ENCODE measurements at places on chromosomes 1 and 21.

DNA sequence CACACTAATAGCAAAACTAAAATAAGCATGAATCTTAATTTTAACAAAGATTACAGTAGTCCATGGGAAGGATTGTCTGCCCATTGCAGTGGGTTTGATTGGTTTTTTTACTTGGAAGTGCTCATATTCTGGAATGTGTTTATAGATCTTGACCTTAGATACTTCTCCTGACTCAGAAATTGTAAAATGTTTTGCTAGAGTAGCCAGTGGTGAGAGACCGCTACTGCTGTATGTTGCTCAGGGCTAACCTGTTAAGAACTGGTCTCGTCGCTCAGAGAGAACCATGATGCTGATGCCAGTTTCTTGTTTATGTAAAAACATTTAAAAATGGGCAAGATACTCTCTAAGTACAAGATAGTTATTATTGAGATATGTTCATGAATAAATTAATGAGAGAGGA lies 99.9 kb downstream of the ROR1 start:
- no peak for DNase-seq

DNA sequence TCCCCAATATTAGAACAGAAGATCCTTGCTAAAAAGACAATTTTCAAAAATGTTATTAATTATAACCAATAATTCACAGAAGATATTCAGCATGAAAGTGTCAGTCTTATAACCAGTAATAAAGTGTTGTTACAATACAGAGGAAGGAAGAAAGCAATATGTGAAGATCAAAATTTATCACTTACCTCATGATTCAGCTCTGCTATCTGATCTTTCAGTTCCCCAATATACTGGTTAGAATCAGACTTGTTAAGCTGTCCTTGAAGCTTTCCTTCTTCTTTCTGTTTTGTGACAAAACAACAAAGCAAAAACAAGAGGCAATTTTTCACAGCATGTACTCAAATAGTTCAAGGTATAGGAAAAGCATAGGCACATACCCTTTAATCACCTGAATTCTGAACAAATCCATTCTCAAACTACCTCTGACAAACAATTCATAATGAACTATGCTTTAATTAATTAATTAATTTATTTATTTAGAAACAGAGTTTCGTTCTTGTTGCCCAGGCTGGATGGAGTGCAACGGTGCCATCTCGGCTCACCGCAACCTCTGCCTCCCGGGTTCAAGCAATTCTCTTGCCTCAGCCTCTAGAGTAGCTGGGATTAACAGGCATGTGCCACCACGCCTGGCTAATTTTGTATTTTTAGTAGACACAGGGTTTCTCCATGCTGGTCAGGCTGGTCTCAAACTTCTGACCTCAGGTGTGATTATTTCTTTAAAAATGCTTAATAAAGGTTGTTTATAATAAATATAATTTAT lies 76.9 kb upstream of the GFI1 start:
- no peak for DNase-seq

- DNase-seq: no peak
Observed at GRCh38 chr1:73803380-73803779, 394.6 kb downstream of the LRRIQ3 start.

GRCh38 chr1:155207806-155208540 lies at the start of gene THBS3:
Gene THBS3, minus strand, starts transcription at chr1:155207897. Its CDS starts 21 bp downstream, at chr1:155207876.
- no peak for DNase-seq

GRCh38 chr1:10032590-10033358 lies at the start of gene UBE4B:
Gene UBE4B, plus strand, starts transcription at chr1:10032958. Its CDS starts 713 bp downstream, at chr1:10033671.
- peak; percentile 86 for DNase-seq

GRCh38 chr21:37139902-37140301 lies 66.8 kb downstream of the TTC3 start:
- DNase-seq: no peak

DNA sequence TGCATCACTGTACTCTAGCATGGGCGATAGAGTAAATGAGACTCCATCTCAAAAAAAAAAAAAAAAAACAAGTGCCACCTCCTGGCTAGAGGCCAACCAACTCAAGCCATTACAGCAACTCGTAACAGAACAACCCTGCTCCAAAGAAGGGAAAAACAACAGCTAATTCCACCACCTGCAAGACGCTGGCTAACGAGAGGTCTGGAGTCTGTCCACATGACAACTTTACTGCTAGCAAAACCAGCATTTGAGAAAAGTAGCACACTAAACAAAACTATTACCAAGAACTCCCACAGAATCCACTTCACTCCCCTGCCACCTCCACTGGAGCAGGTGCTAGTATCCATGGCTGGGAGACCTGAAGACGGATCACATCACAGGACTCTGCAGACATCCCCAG lies 24.1 kb upstream of the EGLN1 start:
- no peak for DNase-seq

DNA sequence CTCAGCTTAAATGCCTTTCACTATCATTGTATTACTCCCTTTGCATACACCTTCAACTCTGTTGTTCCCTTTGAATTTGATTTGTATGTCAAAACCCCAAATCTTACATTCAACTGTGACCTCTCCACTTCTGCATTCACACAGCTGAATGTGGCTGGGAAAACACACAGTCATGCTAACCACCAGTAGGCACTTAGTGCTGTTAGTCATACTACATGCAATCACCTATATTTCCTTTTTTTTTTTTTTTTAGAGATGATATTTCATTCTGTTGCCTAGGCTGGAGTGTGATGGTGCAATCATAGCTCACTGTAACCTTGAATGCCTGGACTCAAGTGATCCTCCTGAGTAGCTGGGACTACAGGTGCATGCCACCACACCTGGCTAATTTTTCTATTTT lies 16.2 kb downstream of the BTBD8 start:
- DNase-seq: peak; percentile 2

DNA sequence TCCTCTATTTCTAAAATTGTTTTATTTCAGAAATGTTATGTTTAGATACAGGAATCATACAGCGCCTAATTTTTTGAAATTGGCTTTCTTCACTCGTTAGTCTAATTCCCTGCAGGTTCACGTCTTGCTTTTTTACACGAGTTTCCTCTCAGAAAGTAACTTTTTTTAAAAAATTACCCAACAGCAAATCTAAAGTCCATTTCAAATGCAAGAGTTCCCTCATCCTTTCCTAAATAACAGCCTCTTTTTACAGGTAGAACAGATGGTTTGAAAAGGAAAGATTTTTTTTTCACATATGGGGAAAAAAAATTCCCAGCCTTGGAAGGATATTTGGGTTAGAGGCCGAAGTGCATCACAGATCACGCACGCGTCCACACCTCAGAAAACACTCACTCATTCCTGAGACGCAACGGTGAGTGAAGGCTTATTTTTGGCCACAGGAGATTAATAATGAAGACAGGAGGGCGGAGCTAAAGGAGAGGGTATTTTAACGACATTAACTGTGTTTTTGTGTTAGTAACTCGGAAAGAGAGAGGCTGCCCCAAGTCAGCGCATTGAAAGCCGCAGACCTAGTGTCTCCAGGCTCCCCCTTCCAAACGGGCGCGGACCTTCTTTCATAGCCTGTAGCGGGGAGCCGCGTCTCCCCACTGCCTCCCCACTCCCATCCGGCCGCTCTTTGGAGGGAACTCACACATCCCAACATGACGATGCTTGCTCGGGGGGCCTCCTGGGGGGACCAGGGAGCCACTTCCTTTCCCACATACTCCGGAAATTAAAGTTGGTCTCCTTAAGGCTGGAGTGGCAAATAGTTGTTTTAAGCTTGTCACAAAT lies 969 bp upstream of the RIPK4 start:
- no peak for DNase-seq

GRCh38 chr1:53576381-53576801 lies 117.2 kb downstream of the DMRTB1 start:
- no peak for DNase-seq

DNA sequence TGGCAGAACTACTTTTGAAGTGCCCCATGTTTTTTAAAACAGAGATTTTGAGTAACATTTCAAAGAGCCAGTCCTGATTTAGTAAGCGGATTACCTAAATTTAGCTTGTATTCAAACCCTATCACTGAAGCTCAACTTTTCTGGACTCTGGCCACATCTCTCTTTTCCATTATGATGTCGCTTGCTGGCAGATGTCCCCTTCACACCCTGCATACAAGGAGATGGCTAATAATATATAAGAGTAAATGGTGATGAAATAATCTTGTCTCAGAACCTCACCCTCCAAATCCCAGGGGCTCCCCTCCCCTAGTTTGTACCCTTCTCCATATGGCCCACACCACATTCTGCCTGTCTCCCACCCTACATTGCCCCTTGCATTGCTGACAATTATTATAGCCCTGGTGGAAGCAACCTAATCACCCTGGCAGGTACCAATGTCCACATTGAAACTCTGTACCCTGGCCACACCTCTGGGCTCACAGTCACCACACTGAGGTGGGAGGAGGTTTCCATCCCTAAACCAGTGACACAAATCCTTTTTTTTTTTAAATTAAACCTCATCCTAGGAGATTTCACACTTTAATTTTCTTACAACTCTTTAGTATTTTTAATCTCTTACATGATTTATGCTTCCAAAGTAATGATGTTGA lies 106.0 kb upstream of the SYT6 start:
- DNase-seq: no peak

GRCh38 chr1:81543764-81544163 lies 257.0 kb upstream of the ADGRL2 start:
- DNase-seq: no peak

GRCh38 chr1:23896491-23896890 lies 16.7 kb downstream of the CNR2 start:
- no peak for DNase-seq

DNA sequence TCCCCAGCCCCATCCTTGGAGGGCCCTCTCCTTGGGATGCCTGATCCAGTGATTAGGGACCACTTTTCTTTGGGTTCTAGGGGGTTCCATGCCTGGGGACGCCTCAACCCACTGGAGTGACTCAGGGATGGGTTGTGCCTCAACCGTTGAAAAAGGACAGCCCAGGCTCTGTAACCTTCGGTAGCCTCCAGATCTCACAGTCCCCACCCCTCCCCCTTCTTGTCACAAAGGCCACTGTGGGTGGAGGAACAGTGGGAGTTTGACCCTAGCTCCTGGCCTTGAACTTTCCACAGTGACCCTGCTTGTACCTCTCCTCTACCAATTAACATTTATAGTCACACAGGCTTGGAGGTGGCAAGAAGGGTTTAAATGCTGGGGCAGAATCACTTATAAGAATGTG lies 2.6 kb upstream of the RORC start:
- no peak for DNase-seq

DNA sequence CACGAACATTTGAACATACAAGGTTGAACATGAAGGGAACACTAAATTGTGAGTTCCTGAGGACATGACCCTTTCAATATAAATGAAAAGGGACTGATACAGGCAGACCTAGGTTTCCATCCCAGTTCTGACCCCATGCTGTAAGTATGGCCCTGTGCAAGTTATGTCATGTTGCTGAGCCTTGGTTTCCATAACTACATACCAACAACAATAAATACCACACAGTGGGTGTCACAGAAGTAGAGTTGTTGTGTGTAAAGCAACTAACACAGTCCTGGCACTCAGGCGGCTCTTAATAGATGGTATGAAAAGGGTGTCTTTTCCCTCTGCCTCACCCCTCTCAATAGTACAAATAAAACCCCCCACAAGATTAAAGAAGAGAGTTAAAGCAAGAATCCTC lies 140.8 kb downstream of the LMX1A start:
- DNase-seq: no peak

GRCh38 chr1:150869683-150870082 lies 6.7 kb downstream of the ARNT start:
- no peak for DNase-seq

GRCh38 chr1:64513545-64513944 lies 43.6 kb downstream of the CACHD1 start:
- no peak for DNase-seq

DNA sequence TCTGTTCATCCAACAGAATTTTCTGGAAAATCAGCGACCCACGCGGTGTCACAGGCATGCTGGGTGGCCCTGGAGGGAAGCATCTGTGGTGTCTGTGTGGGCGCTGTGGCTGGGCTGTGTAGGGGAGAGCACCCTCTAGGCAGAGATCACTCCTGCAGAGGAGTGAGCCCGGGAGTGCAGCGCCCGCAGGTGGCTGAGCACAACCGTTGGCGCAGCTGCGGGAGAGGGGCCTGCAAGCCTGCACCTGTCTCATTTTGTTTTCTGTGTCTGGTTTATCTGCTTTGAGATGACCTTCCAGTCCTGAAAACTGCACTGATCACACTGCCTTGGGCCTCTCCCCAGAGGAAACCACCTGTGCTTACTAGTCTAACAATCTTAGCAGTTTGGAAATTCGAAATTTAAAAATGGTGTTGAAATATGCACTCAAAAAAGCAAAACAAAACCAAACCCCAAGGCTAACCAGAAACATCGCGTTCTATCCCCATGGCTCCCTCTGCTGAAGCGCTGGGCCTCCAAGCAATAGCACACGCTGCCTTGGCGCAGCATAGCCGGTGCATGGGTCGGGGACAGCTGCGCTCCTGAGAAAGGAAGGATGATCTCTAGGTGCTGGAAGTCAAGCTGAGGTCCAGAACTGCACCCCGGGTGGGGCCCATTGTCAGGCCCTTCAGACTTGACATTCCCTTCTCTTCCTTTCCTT lies 4.8 kb downstream of the FAM3B start:
- DNase-seq: no peak

- DNase-seq: no peak
Observed at GRCh38 chr1:6823793-6824192, 38.5 kb downstream of the CAMTA1 start.

DNA sequence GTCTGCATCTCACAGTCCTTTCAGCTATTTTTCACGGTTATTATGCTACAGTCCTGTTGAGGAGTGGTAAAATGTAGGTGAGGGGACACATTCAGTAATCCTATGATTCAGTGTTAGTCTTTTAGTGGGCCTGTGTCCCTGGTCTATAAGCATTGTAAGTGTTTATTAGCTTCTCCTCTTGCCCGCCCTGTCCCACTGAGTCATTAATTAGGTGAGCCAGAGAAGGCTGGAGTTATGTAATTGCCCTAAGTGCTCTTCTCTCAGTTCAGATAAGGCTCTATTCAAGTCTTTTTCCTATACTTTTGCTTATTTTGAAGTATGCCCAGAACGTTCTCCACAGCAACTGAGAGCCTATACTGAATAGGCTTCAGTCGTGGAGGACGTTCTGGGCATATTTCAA lies 76.3 kb upstream of the ZRANB2 start:
- DNase-seq: no peak

DNA sequence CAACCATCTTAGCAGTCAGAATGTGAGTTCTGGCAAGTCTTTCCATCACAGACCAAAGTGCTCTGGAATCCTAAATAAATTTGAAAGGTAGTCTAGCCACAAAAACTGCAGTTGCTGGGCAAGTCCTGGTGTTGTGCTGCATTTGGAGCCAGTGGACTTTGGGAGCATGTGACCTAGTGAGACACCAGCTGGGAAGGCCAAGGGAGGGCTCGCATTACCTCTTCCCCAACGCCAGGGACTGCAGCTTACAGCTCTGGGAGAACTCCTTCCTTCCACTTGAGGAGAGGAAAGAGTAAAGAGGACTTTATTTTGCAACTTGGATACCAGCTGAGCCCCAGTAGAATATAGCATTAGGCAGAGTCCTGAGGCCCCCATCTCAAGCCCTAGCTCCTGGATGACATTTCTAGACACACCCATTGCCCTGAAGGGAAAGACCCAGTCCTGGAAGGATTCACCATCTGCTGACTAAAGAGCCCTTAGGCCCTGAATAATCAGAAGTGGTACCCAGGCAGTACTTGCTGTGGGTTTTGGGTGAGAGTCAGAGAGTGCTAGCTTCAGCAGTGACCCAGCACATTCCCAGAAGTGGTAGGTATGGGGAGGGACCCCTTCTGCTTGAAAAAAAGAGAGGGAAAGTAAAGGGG lies 190.7 kb downstream of the NUF2 start:
- no peak for DNase-seq
